ENCODE measurements at places on chromosomes 12 and 14. TPM values are rescaled to one million over a fixed set of nuclear protein-coding genes. Genes with fewer than 3 reads are reported as not detected.

Gene GPR162
- 28.5 TPM for total RNA-seq

Gene NRIP2
- 1.7 TPM for total RNA-seq

Gene RNASE4
- 2.6 TPM for total RNA-seq

Gene TGM1
- total RNA-seq, result 1.1 TPM

Gene BATF
- total RNA-seq, result not detected

Gene FIGNL2
- total RNA-seq, result 1.3 TPM

Gene VDR
- 0.09 TPM for total RNA-seq

Gene FZD10
- 14.1 TPM for total RNA-seq

Gene PLEKHG7
- not detected for total RNA-seq

Gene MAP1LC3B2
- total RNA-seq, result 1.4 TPM

Gene RNASE2
- total RNA-seq, result not detected

Gene KDM2B
- total RNA-seq, result 48.4 TPM

Gene CKAP4
- total RNA-seq, result 25.1 TPM

Gene SRRM4
- total RNA-seq, result 11.8 TPM

Gene PTPRO
- 149 TPM for total RNA-seq

Gene INSM2
- total RNA-seq, result 9.6 TPM

Gene AVPR1A
- total RNA-seq, result 1.9 TPM

Gene ZC3H10
- 9.4 TPM for total RNA-seq

Gene LRRC43
- total RNA-seq, result 1.9 TPM

Gene CEP128
- total RNA-seq, result 29.8 TPM

Gene CAPZA3
- total RNA-seq, result not detected

Gene LHX5
- 10.2 TPM for total RNA-seq

Gene LUM
- 57.6 TPM for total RNA-seq

Gene ZNF891
- 17.6 TPM for total RNA-seq

Gene LAG3
- total RNA-seq, result 0.36 TPM

Gene KRT75
- not detected for total RNA-seq

Gene TRPV4
- 0.27 TPM for total RNA-seq
